ENCODE measurements at places on chromosomes 2 and 18.

DNA sequence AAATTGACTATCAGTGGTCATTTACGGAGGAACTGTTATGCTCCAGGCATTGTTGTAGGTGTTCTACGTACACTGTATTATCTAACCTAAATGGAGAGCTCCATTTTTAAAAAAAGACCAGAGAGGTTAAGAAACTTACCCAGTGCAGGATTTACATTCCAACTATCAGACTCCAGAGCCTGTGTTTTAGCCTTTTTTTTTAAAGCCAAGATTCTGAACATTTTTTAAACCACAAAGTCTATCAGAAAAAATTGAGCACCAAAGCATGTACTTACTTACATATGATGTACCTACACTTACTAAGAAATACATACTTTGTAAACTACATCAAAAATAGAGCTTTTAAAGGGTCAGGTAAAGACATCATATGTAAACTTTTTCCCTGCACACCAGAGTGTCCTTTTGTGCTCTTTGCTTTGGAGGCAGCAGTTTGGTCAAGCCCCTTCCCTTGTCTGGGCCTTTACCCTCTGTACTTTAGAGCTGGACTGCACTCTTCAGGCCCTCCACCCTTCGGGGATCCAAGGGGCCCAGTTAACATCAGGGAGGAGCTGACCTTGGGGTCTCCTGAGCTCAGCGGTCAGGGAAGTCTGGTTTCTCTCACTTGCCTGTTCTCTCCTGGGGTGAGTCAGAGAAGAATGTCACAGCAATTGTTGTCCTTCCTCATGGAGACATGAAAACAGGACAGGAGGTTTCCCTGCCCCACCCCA is 58.4 kb downstream of the ITGB1BP1 start:
- DNase-seq = no peak

DNA sequence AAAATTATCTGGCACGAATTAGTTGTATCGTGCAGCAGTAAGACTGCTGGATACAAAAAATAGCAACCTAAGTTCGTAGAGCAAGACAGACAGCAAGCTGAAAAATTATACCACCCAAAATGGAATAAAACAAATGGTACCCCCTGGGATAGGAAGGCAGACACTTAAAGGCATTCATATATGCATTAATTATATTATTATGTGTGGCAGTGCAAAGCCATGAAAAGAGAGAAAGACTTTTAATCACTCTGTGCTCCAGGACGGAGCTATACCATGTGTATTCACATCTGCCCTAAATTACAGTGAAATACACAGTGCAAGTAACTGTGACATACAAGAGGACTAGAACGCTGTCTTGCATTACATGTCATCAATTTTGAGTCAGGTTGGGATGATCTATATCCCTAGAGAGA is 235.9 kb downstream of the GULP1 start:
- no peak for DNase-seq

DNA sequence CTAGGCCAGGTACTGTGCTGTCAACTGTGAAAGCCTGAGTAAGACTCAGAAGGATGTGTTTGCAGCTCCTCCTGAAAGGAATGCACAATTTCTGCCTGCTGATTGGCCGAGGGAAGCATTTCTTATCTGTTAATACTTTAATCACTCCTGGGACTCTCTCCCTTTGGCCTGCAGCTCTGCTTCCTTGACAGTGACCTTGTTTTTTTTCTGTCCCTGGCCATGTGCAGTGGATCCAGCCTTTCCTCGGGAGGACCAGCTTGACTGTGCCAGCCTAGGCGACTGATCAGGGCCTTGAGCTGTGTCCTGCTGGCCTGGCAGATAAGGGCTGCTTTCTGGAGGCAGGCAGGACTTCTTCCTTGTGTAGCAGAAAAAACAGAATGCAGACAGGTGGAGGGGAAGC is 10.0 kb downstream of the RNF144A start:
- DNase-seq = no peak

GRCh38 chr2:119482481-119483394 is 41.5 kb downstream of the SCTR start:
- DNase-seq = no peak

DNA sequence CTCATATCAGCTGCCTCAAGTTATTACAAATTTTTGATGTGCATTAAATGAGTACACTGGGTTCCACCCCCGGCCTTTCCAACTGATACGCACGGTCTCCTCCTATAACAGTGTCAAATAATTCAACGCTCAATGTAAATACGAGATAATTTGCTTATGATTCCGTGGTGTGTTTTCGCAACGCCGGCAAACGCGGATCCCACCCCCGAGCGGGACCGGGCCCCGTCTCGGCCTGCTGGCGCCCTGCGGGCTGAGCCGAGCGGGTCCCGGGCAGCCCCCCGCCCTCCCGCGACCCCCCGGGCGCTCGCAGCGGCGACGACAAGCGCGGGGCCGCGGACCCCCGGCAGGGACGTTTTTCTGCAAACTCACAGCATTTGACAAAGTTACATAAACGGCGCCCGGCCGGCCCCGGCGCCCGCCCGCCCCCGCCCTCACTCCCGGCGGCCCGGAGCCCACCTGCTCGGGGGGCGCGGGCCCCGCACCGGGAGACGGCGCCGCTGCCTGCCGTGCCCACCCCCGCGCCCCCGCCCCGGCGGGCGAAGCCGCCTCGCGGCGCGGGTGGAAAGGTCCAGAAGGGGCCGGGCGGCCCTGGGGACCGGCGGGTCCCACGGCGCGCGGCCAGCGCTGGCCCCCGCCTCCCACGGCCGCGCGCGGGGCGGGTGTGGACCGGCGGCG is 762 bp downstream of the HDAC4 start:
- no peak for DNase-seq

DNA sequence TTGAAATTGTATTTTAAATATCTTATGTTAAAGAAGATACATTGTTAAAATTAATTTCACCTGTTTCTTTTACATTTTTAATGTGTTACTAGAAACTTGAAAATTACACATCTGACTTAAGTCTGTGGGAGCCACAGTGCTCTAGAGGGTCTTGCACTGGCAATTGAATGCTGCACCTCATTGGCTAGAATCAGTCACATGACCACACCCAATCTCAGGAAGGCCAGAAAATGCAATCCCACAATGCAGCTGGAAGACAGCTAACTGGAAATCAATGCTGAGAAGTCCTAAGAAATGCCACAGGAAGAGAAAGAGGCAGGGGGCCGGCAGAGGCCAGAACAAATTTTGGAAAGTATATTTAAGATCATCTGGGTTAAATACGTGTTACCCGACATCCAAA is 189.2 kb upstream of the POU3F3 start:
- DNase-seq = no peak

DNA sequence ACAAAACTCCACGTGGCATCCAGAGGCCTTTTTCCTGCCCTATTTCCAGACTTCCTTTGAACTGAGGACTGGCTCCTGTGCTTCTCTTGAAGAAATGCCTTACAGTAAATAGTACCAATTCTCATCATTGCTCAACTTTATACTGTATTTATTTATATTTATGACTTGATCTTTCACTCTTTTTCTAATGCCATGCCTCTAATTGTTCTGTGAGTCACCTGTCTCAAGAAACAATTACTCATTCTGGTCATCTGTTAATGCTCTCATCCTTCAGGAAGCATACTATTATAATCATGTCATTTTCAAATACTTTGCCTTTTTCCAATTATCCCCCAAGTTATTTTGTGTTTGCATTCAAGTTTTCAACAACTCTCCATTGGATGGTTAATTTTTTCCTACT is 85.9 kb downstream of the DCDC2C start:
- DNase-seq = no peak

DNA sequence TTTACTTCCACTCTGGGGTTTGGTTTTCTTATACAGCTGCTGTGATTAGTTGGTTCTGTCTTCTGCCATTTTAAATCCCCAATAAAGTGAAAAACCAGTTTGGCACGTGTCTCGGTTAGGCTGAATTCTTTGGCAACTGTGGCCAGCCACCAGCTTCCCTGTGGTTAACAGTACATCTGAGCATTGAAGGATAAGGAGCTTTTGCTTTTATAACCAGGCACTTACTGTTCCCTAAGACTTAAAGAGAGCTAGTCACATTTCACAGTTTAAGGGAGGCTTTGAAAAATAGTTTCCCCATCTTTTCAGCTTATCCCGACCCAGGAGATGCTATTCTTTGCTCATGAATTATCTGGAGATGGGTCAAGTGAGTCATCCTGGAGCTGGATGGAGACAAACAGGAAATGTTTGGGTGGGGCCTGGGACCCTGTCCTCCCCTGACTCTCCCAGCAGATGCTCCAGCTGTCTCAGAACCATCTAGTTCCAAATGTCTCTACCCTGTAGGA is 57.3 kb upstream of the EML6 start:
- DNase-seq = no peak

DNA sequence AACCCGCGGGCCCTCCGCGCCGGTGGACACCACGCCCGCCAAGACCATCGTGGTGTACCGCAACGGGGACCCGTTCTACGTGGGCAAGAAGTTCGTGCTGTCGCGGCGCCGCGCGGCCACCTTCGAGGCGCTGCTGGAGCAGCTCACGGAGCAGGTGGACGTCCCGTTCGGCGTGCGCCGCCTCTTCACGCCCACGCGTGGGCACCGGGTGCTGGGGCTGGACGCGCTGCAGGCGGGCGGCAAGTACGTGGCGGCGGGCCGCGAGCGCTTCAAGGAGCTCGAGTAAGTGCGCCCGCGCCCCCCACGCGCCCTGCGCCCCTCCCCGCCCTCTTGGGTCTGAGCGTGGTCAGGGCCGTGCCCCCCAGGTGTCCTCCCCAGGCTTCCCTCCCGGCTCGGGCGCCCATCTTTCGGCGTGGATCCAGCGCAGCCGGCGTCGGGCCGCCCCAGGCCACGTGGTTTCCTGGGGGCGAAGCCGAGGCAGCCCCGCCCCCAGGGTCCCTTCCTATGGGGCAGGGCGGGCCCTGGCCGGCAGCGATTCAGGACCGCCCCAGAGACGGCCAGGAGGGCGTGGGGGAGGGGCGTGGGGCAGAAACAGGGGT is 481 bp downstream of the DCDC2C start:
- no peak for DNase-seq

GRCh38 chr2:164803776-164804466 is 37.7 kb downstream of the COBLL1 start:
- DNase-seq = no peak

DNA sequence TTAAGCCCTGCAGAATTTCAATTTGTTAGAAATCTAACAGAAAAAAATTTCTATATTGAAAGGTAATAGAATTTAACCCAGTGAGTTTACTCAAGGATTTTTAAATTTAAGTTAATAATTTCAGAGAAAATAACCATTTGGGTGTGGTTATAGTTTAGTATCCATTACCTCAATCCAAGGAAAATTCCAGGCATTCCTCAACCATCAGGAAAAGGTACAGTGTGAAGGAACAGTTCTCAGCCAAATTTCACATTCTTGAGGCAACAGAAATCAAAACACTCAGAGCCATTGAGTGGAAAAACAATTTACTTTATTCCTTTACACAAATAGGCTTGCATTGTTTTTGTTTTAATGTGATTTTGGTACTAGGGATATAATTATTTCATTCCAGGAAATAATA is 45.6 kb downstream of the ONECUT2 start:
- DNase-seq = no peak

- no peak for DNase-seq
These were observed 53.2 kb downstream of the CIB4 start for GRCh38 chr2:26587994-26588393.

DNA sequence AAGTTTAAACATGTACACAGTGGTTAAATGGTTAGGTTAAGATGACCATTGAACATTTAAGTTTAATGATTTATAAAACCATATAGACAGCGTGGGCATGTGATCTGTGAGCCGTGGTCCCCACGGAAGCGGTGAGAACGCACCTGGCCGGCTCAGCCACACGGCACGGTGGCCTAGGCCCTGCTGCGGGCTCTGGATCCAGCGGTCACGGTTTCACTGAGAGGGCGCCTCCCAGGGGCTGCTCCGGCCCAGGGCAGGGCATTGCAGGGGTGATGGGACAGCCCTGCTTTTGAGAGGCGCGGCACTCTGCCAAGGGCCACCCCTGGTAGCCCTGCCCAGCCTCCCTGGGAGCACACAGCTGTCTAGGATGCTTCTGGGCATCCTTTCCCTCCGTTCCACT is 124.9 kb downstream of the RGPD3 start:
- no peak for DNase-seq

GRCh38 chr18:50720325-50720674 is 99.5 kb downstream of the MRO start:
- no peak for DNase-seq

GRCh38 chr2:236714080-236714479 is 144.5 kb downstream of the ACKR3 start:
- no peak for DNase-seq

- DNase-seq = no peak
These were observed 13.1 kb downstream of the PPP3R1 start for GRCh38 chr2:68238955-68239822.

DNA sequence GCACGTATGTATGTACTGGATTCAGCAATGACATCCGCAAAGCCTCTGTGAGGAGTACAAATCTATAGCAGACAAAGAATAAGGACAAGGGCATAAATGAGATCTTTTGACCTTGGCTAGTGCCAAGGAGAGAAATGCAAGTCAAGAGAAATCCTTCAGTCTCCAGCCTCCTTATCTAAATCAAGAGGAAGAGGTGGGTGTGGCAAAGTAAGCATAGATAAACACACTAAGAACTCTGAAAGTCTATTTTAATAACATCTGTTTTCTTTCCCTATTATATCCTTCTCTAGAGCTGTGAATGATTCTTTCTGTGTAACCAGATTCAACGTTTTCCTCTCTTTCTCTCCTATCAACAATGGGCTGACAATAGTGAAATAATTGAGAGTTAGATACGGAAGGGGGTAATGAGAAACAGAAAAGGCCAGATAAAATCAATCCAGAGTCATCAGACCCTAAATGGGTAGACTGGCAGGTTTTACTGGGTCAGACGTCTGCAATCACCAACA is 118.5 kb upstream of the ZFP36L2 start:
- no peak for DNase-seq

GRCh38 chr18:23314672-23315071 is 138.4 kb upstream of the RIOK3 start:
- DNase-seq = no peak

- no peak for DNase-seq
These were observed 1080.0 kb downstream of the DSC3 start for GRCh38 chr18:29962579-29962978.

DNA sequence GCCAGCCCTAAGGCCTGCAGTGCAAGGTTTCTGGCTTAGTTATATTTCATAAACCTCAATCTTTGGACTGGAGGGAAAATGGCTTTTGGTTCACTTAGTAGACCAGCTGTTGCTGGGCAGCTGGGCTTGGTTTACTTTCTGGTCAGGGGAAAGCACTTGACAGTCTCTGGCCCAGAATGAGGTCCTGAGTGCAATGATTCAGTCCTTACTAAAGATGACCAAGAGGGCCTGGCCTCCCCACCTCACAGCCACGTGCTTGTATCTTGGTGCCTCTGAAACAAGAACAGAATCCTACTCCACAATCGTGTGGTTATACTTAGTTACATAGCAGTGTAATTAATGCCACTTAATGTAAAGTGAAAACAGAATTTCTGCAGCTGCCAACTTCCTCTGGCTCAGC is 325.5 kb upstream of the MEIS1 start:
- no peak for DNase-seq

GRCh38 chr2:239778861-239779558 is 246.1 kb downstream of the NDUFA10 start:
- no peak for DNase-seq

GRCh38 chr2:157107877-157108276 is 149.6 kb upstream of the GALNT5 start:
- no peak for DNase-seq

GRCh38 chr18:7809455-7809854 is 242.3 kb downstream of the PTPRM start:
- DNase-seq = no peak

- no peak for DNase-seq
These were observed 147.6 kb downstream of the THADA start for GRCh38 chr2:43448011-43448821.
